ENCODE measurements at places on chromosomes 7 and 10. TPM values are rescaled to one million over a fixed set of nuclear protein-coding genes. Genes with fewer than 3 reads are reported as not detected.

FAM131B gene
- 0.54 TPM for total RNA-seq

KLLN gene
- 0.10 TPM for total RNA-seq

FAM25G gene
- not detected for total RNA-seq

SSC4D gene
- 0.79 TPM for total RNA-seq

C10orf90 gene
- total RNA-seq, result not detected

IRF5 gene
- 2.9 TPM for total RNA-seq

GPR158 gene
- total RNA-seq, result not detected

All from mammary microvascular endothelial cell (primary cell).